Tracheal epithelial cell (primary cell): ENCODE measurements at places on chromosomes 13 and 19. TPM values are rescaled to one million over a fixed set of nuclear protein-coding genes. Genes with fewer than 3 reads are reported as not detected.

The NOTCH3 gene
- 133 and 141 TPM in 2 replicates for total RNA-seq

The PPP1R15A gene
- total RNA-seq, result 59.9 and 106 TPM in 2 replicates

The CERS4 gene
- 5.8 and 9.4 TPM in 2 replicates for total RNA-seq

The OR4F17 gene
- under 0.01 TPM in 1 of 2 replicates, not detected in the other for total RNA-seq

The TMEM190 gene
- 0.96 TPM in 1 of 2 replicates, not detected in the other for total RNA-seq

The RNF17 gene
- total RNA-seq, result not detected in 2 replicates

The TMEM255B gene
- total RNA-seq, result 0.48 and 3.0 TPM in 2 replicates

The SOX1 gene
- not detected in 2 replicates for total RNA-seq

The ZNF723 gene
- not detected in 2 replicates for total RNA-seq

The ZNF730 gene
- total RNA-seq, result 0.21 TPM in 1 of 2 replicates, not detected in the other

The GPR18 gene
- not detected in 2 replicates for total RNA-seq

The NXNL1 gene
- total RNA-seq, result not detected in 2 replicates

The SOHLH2 gene
- total RNA-seq, result 0.24 and 0.64 TPM in 2 replicates

The CGB5 gene
- total RNA-seq, result 0.24 TPM in 1 of 2 replicates, not detected in the other

The ZNF283 gene
- total RNA-seq, result 5.1 and 11.7 TPM in 2 replicates

The FCAR gene
- not detected in 2 replicates for total RNA-seq

The TMEM238 gene
- total RNA-seq, result 9.6 and 24.3 TPM in 2 replicates

The CEACAM3 gene
- total RNA-seq, result not detected in 2 replicates

The AMER2 gene
- not detected in 2 replicates for total RNA-seq

The PTH2 gene
- not detected in 2 replicates for total RNA-seq

The LPAR2 gene
- 4.9 and 6.3 TPM in 2 replicates for total RNA-seq

The NLRP7 gene
- not detected in 2 replicates for total RNA-seq

The ZNF66 gene
- 0.43 and 4.1 TPM in 2 replicates for total RNA-seq

The MYO1F gene
- 0.21 TPM in 1 of 2 replicates, not detected in the other for total RNA-seq

The CHAMP1 gene
- 7.5 and 8.7 TPM in 2 replicates for total RNA-seq

The CPB2 gene
- total RNA-seq, result under 0.01 TPM in 1 of 2 replicates, not detected in the other

The SMIM44 gene
- total RNA-seq, result 0.72 TPM in 1 of 2 replicates, not detected in the other

The GJB6 gene
- 22.4 and 51.8 TPM in 2 replicates for total RNA-seq

The CBY2 gene
- total RNA-seq, result not detected in 2 replicates

The ZNF439 gene
- 1.3 and 2.4 TPM in 2 replicates for total RNA-seq

The RFXANK gene
- total RNA-seq, result 45.4 and 93.0 TPM in 2 replicates

The IGLON5 gene
- total RNA-seq, result not detected in 2 replicates

The WDR87 gene
- total RNA-seq, result under 0.01 TPM in 1 of 2 replicates, not detected in the other

The MEF2B gene
- 0.21 TPM in 1 of 2 replicates, not detected in the other for total RNA-seq

The DENND1C gene
- under 0.01 TPM in 1 of 2 replicates, not detected in the other for total RNA-seq

The ALOX5AP gene
- total RNA-seq, result 1.2 TPM in 1 of 2 replicates, not detected in the other

The SYNE4 gene
- 9.4 and 12.4 TPM in 2 replicates for total RNA-seq

The LILRA6 gene
- not detected in 2 replicates for total RNA-seq

The SLC1A5 gene
- total RNA-seq, result 172 and 449 TPM in 2 replicates

The PALM gene
- total RNA-seq, result under 0.01 and 1.2 TPM in 2 replicates

The ZNF417 gene
- 8.3 and 9.9 TPM in 2 replicates for total RNA-seq

The IL4I1 gene
- total RNA-seq, result 0.21 and 4.8 TPM in 2 replicates

The HPN gene
- 0.72 TPM in 1 of 2 replicates, not detected in the other for total RNA-seq

The EBI3 gene
- 0.96 TPM in 1 of 2 replicates, not detected in the other for total RNA-seq

The GGN gene
- under 0.01 TPM in 1 of 2 replicates, not detected in the other for total RNA-seq

The GPR12 gene
- not detected in 2 replicates for total RNA-seq

The ITM2B gene
- total RNA-seq, result 115 and 140 TPM in 2 replicates

The SEMA6B gene
- total RNA-seq, result under 0.01 and 0.24 TPM in 2 replicates

The ZNF829 gene
- 1.5 and 2.2 TPM in 2 replicates for total RNA-seq

The ZNF418 gene
- 4.9 and 5.1 TPM in 2 replicates for total RNA-seq

The YJEFN3 gene
- total RNA-seq, result 0.64 and 0.72 TPM in 2 replicates

The SELENOV gene
- not detected in 2 replicates for total RNA-seq

The FUT1 gene
- 11.9 and 14.9 TPM in 2 replicates for total RNA-seq

The LILRB5 gene
- total RNA-seq, result not detected in 2 replicates
